ENCODE measurements at places on chromosomes 3 and 15.

GRCh38 chr3:10370429-10370828 is 49.5 kb upstream of the SEC13 start:
- no peak for DNase-seq

- DNase-seq = no peak
Measured at GRCh38 chr3:184785890-184786279, 26.1 kb upstream of the VPS8 start.

DNA sequence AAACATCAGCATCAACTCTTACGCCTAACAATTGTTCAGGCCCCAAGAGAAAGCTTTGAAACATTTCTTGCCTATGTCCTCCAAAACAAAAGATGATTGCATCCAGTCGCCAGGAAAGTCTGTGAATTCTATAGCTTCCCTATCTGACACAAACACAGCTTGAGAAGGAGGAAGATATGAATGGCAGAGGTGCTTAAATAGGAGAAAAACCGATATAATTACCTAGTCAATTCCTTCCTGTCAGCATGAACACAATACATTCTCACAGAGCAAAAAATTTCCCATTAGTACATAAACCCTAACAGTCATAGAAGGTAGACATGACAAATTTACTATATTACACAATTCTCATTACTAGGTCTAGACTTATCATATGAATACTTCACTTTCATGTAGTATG is 326.5 kb downstream of the CGGBP1 start:
- no peak for DNase-seq

DNA sequence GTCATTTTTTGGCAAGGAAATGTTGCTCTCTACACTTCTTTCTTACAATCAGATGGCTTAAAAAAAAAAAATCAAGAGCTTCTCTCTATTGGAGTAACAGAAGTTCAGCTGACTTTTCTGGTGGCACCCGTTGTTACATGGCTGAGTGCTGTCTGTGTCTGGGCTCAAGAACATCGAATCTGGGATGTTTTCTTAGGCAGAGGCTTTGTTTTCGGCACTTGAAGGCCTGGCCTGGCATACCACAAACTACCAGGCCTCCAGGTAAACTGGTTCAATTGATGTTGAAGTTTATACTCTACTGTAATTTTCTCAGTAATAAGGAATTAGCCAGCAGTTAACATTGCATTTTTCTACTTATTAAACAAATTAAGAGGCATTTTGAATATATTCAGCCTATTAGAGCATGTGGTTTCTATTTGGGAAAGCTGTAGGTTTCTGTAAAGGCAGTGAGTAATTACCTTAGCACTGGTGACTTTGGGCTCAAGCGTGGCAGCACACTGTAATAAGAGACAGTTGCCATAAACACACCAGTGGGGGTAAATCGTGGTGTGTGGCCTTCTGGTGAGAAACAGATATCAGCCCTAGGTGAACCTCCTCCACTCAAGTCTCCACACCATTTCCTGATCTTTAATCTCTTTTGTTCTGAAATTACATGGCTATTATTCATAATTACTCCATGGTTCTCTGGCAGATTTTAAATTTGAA is 544.7 kb downstream of the MECOM start:
- no peak for DNase-seq

DNA sequence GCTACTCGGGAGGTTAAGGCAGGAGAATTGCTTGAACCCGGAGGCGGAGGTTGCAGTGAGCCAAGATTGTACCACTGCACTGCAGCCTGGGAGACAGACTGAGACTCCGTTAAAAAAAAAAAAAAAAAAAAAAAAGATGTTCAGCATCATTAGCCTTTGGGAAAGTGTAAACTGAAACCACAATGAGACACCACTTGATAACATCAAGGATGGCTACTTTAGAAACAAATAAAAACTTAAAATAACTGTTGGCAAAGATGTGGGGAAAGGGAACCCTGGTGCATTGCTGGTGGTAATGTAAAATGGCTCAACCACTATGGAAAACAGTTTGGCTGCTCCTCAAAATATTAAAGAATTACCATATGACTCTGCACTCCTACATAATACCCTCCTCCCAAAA is 1.9 kb downstream of the LEO1 start:
- no peak for DNase-seq

DNA sequence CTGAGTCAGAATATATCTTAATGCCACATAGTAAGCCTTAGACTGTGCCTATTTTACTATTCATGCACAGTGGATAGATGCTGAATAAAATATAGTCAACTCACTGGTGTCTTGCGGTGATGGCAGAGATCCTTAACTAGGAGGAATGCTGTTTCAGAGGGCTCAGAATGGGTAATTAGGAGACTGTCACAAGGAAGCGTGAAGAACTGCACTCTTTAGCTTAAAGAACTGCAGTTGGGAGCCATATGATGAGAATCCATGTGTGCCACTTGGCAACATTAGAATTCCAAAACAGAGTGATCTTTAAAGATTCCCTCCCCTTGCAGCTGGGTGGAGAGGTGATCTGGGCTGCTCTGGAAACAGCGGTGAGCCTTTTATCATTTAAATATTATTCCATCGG is 357.6 kb downstream of the MCTP2 start:
- DNase-seq = no peak

GRCh38 chr3:2921903-2922302 is 188.3 kb downstream of the IL5RA start:
- DNase-seq = no peak

GRCh38 chr15:87021751-87022150 is 942.1 kb downstream of the AGBL1 start:
- no peak for DNase-seq

GRCh38 chr3:187006864-187007630 is 76.7 kb downstream of the ST6GAL1 start:
- DNase-seq = no peak

DNA sequence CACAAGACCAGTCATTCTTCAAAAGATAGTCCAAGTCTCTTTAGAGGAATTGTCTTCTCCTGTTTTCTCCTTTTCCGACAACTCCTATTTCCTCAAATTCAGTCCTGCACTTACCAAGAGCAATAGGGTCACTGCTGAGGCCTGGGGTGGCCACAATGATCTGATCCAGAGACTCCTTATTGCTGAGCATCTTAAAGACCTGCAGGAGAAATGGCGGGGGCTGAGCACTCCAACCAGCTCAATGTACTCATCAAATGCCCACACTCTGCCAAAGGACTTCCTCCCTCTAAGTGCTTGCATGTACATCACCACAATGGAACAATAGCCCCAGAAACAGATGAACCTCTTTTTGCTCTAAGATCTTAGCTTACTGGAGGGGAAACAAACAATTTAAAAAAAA is 9.6 kb downstream of the UBL7 start:
- DNase-seq = no peak

GRCh38 chr3:113156816-113157333 is 54.5 kb upstream of the BOC start:
- no peak for DNase-seq

GRCh38 chr3:119562307-119562961 is 3.0 kb upstream of the CD80 start:
- no peak for DNase-seq

GRCh38 chr3:54144284-54144683 is 21.9 kb downstream of the CACNA2D3 start:
- no peak for DNase-seq

GRCh38 chr15:68210821-68211655 is 5.9 kb upstream of the CALML4 start:
- no peak for DNase-seq

GRCh38 chr3:38707730-38708129 is 58.2 kb upstream of the SCN5A start:
- DNase-seq = no peak

DNA sequence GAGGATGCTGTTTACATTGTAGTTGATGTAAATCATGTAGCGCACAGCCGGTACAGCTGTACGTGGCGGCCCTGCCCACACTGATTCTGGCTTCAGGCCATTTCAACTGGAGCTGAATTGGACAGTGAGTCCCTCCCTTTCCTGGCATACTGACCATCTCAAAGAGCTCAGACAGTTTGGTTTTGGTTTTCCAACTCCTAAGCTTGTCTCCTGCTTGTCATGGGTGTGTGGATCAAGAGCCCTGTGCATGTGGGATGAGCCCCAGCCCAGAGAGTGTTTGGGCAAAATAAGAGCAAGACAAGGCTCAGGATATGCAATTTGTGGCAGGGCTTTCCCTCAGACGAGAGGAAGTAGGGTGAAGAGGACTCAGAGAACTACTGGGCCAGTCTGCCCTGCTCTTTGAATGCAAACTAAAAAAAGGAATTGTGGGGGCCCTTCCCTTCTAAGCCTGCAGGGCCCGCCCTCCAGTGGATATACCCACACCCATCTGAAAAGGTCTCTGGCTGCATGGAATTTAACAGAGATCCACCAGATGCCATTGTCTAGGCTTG is 13.3 kb downstream of the ITGA11 start:
- DNase-seq = no peak

DNA sequence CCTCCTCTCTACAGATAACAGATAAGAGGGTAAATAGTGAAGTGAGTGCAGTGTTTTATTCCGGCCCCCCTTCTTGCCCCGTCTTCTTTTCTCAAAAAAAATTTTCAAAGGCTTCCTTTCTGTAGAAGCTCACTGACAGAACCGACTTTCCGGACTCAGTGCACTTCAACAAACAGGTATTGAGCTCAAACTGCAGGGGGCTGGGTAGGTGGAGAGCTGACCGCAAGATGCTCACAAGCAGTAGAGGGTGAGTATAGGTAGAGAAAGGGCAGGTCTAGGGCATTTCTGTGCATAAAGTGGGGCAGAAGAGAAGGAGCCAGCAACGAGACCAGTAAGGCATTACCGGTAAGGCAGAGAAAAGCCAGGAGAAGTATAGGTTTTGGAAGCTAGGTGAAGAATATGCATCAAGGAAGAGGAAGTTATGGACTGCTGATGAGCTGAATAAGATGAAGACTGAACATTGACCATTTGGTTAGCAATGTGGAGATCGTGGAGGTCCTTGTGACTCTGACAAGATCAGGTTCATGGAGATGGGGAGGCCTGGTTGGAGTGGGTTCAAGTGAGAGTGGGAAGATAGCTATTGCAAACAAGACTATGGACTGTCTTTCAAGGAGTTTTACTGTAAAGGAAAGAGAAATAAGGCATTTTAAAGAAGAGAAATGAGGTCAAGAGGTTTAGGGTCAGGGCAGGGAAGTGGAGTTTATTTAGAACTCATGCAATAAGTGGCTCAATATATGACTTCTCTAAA is 97.4 kb downstream of the ST6GAL1 start:
- no peak for DNase-seq

DNA sequence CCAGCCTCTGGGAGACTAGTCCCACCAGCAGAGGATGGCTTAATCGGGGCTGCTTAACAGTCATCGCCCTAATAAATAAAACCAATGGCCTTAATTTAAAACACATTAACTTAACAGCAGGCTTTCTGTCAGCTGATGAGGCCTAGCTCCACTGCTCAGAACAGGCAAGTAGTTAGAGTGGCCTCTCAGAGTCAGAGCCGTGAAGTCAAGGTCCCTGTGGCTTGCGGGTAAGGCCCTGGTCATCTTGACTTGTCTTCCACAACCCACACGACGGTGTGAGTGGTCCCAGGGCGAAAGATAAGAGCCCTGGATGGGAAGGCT is 11.8 kb downstream of the XXYLT1 start:
- no peak for DNase-seq

GRCh38 chr15:48432688-48433087 is 101.5 kb downstream of the DUT start:
- DNase-seq = no peak

GRCh38 chr3:18047052-18047451 is 304.6 kb upstream of the TBC1D5 start:
- no peak for DNase-seq

DNA sequence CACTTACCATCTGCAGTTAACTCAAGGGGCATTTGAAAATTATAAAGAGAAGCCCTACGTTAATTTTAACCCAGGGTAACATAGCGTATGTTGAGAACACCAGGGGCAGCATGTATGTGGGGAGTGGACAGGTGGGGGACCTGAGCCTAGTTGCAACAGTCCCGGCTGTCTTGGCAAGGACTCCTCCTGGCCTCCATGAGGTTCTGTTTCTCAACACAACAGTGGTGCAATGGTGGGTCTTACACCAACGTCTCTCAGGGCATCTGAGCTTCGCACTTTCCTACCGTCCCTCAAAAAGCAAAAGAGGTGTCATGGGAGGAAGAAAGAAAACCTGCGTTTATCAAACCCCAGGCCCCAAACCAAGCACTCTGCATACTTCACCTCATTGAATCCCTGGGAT is 50.6 kb downstream of the MGLL start:
- DNase-seq = no peak

DNA sequence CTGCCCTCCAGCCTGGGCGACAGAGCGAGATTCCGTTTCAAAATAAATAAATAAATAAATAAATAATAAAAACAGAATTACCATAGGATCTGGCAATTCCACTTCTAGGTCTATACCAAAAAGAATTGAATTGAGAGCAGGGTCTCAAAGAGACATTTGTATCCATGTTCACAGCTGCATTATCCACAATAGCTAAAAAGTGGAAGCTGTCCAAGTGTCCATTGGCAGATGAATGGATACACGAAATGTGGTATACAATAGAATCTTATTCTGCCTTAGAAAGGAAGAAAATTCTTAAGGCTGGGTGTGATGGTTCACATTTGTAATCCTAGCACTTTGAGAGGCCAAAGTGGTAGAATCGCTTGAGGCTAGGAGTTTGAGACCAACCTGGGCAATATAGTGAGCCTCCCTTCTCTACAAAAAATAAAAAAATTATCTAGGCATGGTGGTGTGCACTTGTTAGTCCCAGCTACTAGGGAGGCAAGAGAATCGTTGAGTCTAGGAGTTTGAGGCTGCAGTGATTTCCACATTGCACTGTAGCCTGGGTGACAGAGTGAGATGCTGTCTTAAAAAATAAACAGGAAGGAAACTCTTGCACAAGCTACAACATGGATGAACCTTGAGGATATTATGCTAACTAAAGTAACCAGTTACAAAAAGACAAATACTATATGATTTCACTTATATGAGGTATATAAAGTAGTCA is 24.2 kb downstream of the PFKFB4 start:
- no peak for DNase-seq

DNA sequence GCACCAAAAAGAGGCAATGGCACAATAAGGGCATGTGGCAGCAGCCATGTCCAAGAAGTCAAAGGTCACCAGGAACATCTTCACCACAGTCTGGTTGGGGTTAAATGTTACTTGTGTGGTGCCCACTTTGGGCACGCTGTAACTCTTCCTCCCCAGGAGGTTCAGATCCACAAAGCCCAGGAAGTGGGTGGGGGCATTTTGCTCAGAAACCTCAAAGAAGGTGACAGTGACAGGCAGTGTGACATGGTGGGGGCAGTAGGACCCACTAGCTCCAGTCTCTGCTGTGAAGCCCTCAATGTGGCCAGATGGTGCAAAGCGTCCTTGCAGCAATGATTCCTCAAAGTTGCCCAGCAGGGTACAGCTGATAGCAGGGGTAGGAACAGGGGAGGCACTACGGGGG is 5.8 kb downstream of the ZNF80 start:
- DNase-seq = no peak

- DNase-seq = no peak
Measured at GRCh38 chr15:39252134-39252470, 328.8 kb upstream of the THBS1 start.

DNA sequence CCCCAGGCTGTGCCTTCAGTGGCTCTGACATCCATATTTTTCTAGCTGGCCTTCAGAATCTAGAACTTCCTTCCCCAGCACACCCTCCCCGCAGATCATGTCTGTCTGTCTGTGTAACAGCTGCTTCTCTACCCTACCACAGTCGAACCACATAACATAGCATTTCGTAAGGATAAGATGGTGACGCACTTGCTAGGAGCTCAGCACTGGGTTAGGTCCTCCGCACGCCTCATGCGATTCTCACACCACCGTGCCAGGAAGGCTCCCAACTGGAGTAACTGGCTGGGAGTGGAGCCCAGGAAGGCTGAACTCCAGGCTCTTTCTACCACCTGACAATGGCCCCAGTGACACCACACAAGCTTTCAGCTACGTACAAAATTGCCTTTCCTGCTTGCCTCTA is 168.6 kb downstream of the STT3B start:
- DNase-seq = no peak

Measured in D721Med (cell line).